Renal cortical epithelial cell (primary cell): ENCODE measurements at places on chromosomes 7 and 10.
A peak's percentile ranks its signal among the peaks of the same experiment; 100 is the strongest.

DNA sequence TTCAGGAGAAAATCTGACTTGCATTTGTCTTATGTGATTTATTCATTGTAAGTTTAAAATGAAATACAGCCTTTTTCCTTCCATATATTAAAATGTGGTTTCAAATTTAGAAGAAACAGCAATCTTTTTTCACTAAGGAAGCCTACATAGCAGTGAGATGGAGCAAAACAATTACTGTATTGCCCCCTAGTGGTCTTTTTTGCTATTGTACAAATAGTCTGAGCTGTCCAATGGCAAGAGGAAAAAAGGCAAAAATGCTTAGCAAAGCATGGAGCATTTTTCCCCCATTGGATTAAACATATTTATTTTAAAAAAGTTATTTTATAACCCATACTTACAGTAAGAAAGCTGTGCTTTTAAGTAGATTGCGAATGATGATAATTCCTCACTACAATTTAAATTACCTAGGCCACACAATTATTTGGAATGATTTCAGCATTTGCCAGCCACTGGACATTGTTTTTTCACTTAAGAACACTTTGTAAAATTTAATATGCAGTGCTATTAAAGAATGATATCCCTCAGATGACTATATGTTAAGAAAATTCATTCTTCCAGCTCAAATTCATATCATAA, 119.5 kb downstream of the CPED1 start:
- peak; percentile 71 for DNase-seq

GRCh38 chr10:78222096-78222790, 188.6 kb downstream of the RPS24 start:
- DNase-seq: no peak

GRCh38 chr10:127618797-127619196, 69.7 kb downstream of the NPS start:
- DNase-seq: no peak

DNA sequence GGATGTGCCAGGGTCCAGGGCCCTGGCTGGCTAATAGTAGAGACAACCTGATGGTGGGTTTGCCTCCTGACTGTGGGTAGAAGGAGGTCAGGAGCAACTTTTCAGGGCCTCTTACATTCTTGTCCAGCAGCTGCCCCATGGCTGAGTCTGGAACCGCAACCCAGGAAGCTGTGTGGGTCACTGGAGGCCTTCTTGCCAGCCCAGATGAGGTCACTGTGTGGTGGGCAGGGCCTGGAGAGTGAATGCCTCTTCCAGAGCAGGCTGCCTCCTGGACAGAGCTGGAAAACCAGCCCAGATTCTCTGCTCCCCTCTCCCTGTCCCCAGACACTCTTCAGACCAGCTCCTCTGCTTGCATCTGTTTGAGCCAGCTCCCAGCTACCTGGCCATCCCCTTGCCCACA, 43.5 kb upstream of the LEP start:
- no peak for DNase-seq

DNA sequence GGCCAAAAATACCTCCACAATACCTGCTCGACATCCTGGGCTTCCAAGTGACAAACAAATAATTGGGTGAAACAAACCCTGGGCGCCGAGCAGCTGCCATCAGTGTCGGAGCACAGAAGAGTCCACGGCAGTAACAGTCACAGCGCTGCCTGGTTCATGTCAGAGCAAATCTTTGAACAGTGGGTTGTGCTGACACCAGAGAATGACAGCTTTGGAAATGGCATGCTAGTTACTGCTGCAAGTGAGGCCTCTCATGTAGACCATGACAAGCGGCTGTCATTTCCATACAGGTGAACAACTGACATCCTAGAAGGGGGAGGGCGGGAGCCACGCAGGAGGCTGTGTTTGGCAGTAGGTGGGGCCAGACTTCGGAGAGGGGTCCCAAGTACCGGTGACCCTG, 420.5 kb upstream of the GALNT17 start:
- DNase-seq: no peak

DNA sequence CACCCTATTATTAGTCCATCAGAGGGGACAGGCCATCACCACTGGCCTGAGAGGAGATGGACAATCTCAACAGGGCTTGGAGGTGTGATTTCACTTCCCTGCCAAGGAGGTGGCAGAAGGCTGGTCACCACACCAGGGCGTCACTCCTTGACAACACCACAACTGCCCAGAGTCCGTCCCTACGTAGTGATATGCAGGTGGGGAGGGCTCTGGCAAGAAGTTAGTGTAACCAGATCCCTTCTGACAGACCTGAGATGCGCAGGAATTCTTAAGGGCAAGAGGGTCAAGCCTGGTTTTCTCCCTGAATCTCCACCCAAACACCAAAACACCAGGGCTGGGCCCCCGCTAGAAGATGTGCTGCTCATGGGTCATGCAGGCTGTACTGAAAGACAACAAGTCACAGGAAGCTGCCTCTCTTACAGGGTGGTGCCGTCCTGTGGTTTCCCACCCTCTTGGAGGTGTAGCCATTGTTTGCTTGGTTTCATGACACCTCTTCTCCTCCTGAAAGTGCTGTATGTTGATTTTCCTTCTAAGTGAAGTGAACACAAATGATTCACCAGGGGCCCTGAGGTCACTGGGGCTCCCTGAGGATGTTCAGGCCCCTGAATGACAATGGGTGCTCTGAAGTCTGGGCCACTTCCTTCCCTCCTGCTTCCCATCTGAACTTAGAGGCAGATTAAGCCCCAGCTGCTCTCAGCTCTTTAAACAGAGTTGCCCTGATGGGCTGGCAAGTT, 27.1 kb downstream of the ATXN7L1 start:
- peak; percentile 61 for DNase-seq

- peak; percentile 64 for DNase-seq
Measured at GRCh38 chr7:37901890-37902524, 14.6 kb downstream of the SFRP4 start.

DNA sequence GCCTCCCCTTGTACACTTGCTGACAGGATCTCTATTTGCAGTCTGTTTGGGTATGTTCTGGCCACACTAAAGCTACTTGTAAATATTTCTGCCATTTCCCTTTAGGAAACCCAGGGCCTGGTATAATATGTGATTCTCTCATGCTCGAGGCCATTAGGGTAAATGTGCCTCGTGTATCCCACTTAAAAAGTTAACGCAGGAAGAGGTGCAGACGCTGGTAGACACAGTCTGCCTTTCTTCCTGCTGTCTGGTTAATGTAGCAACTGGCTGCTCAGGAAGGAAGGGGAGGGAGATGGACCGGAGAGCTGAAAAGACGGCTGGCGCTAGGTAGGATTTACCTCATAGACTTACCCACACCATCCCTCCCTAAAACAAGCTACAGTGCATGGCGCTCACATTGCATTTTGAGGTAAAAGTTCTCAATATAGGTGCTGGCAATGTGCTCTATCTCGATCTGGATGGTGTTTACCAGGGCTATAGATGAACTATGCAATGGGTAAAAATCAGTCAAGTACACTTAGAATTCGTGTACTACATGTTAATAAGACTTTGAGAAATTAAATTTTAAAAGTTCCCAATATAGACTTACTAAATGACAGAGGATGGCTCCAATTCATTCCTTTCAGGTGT, 125.9 kb downstream of the JAZF1 start:
- DNase-seq: peak; percentile 55

DNA sequence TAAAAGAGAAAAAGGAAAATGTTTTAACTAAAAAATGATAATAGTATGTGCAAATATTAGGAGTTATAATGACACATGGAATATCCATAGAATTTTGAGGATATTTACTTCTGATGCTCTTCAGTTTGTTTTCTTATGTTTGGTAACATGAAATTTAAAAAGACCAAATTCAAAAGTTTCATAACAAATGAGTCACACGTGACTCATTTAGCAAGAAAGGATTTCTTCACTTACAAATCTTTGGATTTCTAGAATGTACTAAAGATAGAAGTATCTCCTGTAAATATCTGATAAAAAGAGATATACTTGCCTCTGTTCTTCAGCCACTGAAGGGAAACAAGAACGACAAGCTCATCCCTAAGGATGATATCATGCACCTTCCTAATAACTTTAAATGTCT, 774.5 kb upstream of the LRRTM3 start:
- DNase-seq: peak; percentile 22

DNA sequence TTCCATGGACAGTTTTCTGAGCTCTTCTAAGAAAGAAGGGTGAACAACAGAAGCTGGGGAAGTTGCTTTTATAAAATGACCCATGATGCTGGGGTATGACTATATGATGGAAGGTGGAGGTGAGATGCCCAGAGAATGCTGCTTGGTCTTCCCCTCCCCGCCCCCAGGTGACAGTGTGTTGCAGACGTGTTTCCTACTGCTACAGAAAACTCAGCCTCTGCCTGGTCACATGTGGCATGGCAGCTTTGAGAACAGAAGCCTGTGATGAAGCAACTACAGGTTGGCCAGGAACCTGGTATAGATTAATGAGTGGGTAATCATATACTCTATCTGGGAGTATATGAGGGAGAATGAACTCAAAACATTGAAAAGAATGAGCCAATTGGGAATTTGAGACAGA, 67.1 kb downstream of the MTURN start:
- DNase-seq: no peak

DNA sequence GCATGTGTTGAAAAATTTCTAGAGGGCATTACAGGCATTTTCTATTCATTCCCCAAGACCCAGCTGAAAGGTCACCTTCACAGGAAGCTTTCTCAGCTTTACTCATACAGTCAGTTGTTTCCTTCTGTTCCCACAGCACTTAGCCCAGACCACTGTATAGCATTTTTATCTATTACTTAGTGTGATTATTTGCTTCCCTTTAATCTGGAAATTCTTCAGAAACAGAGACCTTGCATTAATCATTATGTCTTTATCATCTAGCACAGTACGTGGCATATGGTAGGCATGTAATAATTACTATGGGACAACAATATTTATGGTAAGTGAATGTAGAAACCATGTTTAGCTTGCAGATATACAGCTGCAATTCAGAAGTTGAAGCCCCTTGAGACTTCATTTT, 38.2 kb upstream of the CDK6 start:
- no peak for DNase-seq

DNA sequence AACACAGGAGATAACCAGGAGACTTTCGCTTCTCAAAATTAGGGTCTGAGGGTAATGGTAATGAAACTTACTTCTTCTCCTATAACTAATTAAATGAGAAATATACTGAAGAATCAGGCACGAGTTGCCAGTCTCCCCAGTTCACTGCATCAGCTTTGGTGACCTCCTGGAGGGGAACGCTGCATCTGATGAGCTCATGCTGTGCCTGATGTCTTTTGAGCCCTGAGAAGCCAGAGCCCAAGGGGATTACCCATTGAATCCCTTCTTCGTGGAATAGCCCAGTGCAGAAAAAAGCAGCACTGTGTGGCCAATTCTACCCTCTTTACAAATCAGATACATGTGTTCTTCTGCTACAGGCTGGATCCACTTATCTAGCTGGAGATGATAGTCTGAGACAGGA, 45.1 kb downstream of the CYP2C9 start:
- DNase-seq: no peak

GRCh38 chr7:151063212-151063561, 3.8 kb downstream of the SLC4A2 start:
- peak; percentile 54 for DNase-seq

DNA sequence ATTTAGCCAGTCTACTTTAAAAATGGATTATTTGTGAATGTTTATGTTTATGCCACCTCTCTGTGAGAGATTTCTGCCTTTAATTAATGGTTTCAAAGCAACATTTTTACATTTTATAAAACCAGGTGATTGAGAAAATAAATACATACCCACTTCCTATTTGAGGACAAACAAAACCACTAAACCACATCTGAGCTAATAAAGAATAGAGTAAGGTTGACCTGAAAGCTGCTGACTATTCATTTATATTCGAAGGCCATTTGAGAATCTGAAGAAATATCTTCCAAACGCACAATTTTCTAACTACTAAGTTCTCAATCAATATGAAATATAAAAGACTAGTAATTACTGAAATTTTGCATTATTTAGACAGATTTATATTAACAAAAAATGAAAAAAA, 705.1 kb downstream of the XPNPEP1 start:
- DNase-seq: peak; percentile 18

GRCh38 chr10:57905861-57906260, 361.8 kb downstream of the IPMK start:
- no peak for DNase-seq

DNA sequence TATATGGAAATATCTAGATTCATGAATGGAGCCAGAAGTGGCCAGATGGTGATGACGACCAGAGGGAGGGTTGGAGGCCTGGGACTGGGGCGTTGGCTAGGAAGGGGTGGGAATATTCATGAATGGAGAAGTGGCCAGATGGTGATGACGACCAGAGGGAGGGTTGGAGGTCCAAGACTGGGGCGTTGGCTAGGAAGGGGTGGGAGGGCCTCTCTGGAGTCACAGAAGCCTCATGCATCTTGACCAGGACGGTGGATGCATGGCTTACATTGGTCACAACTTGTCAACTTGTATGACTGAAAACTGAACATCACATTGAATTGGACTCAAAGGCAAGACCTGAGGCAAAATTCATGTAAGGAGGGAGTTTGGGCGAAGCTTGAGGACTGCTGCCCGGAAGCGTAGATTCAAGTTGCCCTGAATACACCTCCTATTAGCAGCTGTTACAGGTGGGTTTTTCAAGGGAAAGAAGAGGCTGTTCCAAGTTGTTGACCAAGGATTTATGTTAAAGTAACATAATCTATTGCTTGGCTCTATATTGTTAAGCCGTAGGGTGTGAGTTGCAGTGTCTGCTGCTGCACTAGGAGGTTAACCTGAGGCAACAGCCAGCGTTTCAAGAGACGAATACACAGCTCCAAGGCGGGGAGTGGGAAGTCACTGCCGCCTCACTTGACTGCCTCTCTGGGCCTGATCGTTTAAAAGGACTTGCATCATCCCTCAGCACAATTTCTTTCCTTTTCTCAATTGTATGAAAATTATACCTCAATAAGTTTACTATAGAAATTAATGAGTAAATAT, 55.1 kb upstream of the FAM20C start:
- no peak for DNase-seq

- peak; percentile 79 for DNase-seq
Measured at GRCh38 chr7:105691680-105692564, 110.6 kb upstream of the EFCAB10 start.

DNA sequence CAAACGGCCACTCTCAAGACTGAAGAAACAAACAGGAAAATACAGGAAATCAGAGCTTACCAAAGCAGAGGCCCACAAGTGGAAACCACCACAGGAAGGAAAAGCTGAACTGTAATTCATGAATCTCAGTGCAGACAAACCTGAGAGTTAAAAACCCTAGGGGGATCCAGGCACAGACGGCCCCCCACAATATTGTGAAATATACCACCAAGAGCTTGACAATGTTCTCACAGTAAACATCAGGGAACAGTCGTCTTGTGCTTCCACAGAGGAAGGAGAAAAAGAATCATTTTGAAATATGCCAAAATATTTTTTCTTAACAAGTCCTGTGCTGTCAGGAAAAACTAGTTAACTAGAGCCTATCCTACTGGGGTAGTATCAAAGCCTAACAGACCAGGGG, 68.2 kb upstream of the NRG3 start:
- DNase-seq: no peak

DNA sequence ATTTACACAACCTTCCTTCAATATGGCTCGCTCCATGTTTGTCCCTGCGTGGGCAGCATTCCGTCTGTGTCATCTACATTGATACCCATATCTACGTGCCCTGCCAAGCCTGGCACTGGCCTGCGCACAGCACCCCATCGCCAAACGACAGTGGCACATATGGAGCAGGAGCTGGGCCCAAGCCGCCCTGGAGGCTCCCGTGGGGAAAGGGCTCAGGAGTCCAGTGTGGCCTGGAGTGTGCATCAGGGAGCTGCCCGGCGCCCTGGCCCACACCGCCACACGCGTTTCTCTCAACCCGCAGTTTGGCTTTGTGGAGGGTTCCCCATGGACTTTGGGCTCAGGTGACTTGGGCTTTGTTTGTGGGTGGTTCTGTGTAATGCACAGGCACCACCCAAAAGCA, 273.2 kb downstream of the PTPRN2 start:
- DNase-seq: no peak

GRCh38 chr7:51234139-51234538, 82.5 kb downstream of the COBL start:
- no peak for DNase-seq
